Fibroblast of skin of abdomen (primary cell): ENCODE measurements at places on chromosomes 7 and 10.
A peak's percentile ranks its signal among the peaks of the same experiment; 100 is the strongest.

- DNase-seq: no peak
Observed at GRCh38 chr10:651692-652091, 37.8 kb downstream of the DIP2C start.

GRCh38 chr7:50324113-50324512 is 19.6 kb downstream of the IKZF1 start:
- no peak for DNase-seq

DNA sequence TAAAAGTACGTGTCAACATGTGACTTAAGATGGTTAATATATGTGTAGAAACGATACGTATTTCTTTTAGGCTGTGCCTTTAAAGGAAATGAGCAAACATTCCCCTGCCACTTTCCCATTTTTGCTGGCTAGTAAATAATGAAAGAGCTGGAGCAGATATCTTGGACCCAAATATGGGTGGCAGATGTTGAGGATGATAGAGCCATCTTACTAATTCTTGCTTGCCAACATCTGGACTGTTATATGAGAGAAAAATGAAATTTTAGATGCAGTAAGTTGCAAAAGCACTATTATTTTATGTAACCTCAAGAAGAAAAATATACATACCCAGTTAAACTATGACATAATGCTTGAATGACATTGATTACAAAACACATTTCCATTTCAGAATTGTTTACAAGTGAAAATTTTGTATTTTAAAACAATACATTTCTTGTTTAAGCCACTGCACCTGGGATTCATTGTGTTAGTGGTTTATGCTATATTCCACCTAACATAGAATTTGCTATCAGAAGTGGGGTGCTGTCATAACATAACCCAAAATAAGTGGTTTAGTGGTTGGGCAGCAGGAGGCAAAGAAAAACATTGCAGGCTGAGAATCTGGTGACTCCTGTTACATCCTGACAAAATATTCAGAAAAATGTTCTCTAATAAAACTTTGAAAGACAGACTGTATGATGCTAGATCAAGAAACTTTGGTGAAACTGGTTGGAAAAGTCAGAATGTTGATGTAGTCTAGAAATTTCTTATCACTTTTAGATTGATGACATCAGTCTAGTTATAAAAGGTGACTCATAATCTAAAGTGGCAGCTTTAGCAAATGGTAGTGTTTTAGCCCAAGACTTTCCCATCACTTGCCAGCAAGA is 305.0 kb downstream of the PTEN start:
- no peak for DNase-seq

GRCh38 chr7:133293384-133294160 is 40.7 kb downstream of the EXOC4 start:
- no peak for DNase-seq

- DNase-seq: no peak
Observed at GRCh38 chr7:88492153-88492552, 185.5 kb upstream of the STEAP4 start.

DNA sequence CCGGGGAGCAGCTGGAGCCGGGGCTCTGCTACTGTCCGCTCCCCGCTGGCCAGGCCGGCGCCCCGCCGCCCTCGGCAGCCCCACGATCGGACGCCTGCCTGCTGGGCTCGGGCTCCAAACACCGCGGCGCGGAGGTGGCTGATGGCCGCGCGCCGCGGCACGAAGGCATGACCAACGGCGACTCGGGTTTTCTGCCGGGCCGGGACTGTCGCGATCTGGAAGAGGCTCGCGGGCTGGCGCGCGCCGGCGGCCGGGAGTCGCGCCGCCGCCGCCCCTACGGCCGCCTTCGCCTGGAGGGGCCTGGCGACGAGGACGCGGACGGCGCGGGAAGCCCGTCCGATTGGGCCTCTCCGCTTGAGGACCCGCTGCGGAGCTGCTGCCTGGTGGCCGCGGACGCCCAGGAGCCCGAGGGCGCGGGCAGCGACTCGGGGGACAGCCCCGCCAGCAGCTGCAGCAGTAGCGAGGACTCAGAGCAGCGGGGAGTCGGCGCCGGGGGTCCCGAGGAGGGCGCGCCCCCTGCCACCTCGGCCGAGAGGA is 570 bp downstream of the TBC1D12 start:
- DNase-seq: no peak

GRCh38 chr10:63573068-63573697 is 52.0 kb downstream of the REEP3 start:
- peak; percentile 47 for DNase-seq

DNA sequence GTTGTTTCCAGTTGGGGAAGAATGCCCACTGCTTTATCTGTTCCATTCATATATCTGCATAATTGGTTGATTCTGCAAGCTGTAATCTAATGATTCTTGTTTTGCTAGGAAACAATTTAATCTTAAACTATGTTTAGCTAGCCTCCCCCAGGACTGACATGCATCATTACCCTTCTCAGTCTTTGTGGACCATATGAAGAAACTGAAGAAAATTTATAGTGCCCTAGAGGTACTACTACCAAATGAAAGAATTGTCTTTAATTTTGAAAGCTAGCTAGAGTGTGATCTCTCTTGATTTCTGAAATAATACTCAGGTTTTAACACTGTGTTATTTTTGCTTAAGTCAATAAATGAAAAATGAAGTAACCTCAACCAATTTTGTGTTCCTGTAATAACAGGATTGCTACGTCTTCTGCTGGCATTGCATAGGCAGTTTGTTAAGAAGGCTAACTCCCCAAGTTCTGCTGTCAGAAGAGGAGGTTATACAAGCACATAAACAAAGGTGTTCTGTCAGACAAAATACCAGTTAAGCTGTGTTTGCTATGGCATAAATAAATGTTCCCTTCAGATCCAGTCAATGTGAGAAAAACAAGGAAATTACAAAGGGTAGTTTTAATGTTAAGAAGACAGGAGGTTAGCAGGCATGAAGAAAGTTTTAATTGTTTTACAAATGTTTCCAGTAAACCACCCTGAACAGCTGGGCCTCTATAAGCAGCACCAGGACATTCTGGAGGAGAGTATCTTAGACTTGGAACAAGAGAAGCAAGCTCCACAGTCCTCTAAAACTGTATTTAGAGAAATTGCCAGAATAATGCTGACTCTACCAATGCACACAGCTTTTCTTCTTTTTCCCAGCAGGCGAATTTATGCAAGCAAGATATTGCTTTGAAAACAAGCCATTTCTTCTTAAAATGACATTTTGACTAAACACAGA is 90.3 kb upstream of the CTTNBP2 start:
- DNase-seq: no peak

DNA sequence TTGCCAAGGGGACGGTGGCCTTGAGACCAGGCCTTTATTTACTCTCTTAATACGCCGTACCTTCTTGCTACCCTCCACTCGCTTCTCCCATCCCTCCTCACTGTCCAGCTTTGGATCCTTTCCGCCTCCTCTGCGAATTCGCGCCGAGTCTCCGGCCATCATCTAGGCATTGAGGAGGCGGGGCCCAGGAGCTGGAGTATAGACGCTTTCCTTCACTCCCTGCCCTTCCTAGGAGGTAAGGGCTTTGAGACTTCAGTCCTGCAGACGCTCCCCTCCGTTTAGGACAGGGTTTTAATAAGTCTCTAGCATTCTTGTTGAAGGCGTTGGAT is 538 bp downstream of the TFAM start:
- peak; percentile 17 for DNase-seq

DNA sequence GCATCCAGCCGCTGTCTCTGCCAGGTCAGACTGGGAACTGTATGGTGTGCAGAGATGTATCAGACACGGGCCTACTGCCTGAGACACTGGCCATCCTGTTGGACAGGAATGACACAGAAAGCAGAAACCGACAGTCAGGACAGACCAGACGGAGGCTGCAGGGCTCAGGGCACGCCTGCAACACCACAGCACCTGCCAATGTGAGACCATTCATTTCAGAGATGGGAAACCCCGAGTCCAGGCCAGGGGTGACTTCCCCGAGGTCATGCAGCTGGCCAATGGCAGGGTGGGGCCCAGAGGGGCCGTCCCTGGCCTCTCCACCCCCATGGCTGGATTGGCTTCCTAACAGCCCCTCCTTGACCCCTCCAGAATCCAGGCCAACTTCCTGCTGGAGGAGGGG is 34.7 kb downstream of the GRID1 start:
- no peak for DNase-seq
